Activated CD4-positive, alpha-beta T cell treated with anti-CD3 and anti-CD28 coated beads, Interleukin-2, amount 50 U/mL, for 16 hours (primary cell): ENCODE measurements at places on chromosomes 1 and 21.

GRCh38 chr1:24826510-24826909 lies 81.3 kb downstream of the CLIC4 start:
- no peak for DNase-seq

DNA sequence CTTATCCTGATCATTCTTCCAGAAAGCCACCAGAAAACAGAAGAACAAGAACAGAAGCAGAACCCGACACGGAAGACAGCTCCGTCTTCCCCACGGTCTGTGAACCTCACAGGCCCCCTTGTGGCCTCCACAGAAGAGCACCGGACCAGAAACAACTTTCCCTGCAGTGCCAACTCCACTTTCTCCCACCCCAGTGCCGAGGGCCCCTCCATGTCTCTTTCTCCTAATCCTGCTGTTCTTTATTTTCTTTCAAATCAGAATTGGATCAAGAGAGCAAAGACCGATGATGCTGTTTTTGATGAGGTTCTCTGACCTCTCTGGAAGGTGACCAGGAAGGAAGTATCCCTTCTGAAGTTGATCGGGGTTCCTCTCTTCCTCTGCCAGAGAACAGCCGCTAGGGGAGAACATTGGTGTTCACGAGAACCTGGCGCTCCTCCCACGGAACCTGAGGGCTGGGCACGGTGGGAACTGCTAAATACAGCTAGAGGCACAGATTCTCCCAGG lies 58.9 kb upstream of the CTTNBP2NL start:
- DNase-seq, result peak; percentile 2

GRCh38 chr1:60577029-60577428 lies 503.5 kb upstream of the C1orf87 start:
- no peak for DNase-seq

DNA sequence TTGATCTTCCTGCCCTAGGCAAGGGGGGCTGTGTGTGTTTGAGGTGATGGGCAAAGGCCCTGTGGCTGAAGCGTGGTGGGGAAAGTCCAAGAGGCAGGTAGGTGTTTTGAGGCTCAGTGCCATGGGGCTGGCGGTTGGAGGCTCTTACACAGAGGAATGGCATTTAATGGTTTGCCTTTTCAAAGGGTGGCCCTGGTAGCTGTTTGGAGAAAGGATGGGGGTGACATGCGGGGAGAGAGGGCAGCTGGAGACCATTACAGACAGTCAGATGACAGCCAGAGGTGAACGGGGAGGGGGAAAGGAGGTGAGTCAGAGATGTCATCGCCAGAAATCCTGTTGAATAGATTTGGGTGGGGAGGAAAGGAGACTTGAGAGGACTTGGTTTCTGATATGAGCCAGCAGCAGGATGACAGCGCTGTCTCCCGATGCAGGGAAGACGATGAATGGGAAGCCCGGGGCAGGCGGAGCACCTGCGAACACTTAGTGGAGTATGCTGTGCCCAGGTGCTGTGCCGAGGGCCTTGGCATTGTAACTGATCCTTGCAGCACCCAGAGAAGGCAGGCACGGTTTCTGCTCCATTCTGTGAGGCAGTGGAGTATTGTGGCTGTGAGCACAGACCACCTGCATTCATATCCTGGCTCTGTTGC lies 56.3 kb downstream of the MAN1C1 start:
- DNase-seq, result no peak

- no peak for DNase-seq
Measured at GRCh38 chr1:96992871-96993270, 271.3 kb downstream of the PTBP2 start.

DNA sequence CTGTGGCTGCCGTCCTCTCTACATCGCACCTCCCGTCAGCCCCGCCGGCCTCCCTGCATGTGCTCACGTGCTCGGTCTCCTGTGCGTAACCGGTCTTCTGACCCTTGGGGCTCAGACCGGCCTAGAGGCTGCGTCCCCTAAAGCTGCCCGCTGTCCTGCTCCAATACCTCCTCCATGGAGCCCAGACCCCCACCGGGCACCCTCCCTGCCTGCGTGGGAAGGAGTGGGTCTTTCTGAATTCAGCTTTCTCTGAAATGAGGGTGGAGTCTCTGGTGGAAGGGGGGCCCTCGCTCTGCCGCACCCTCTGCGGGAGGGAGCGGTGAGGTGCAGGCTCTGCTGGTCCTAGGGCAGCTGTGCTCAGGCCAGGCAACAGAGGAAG lies 18.7 kb upstream of the POFUT2 start:
- DNase-seq, result no peak

- DNase-seq, result no peak
Measured at GRCh38 chr1:14495996-14496395, 102.5 kb upstream of the KAZN start.

- no peak for DNase-seq
Measured at GRCh38 chr1:26404641-26405040, 6.0 kb upstream of the LIN28A start.

DNA sequence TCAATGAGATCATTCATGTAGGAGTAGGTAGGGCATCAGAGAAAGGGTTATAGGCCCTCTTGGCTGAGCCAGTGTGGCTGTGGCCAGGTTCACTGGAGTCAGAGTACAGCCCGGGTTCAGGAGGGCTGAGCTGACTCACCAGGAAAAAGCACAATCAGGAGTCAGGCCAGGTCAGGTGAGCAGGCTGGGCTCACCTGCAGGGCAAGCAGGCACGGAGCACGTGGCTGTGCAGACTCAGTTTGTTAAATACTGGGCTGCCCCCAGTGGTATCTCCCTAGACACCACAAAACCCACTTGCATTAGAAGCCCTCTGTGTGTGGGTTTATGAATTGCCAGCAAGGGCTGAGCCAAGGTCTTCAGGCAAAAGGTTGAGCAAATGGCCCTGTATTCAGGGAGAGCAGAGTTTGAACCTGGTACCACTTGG lies 122.1 kb upstream of the SERBP1 start:
- DNase-seq, result no peak

- DNase-seq, result no peak
Measured at GRCh38 chr1:223641523-223642039, 23.9 kb downstream of the CAPN8 start.

- no peak for DNase-seq
Measured at GRCh38 chr1:54698346-54698745, 17.3 kb upstream of the TTC4 start.
